ENCODE measurements at places on chromosomes 12 and 14. TPM values are rescaled to one million over a fixed set of nuclear protein-coding genes. Genes with fewer than 3 reads are reported as not detected.

GRCh38 chr12:85794531-85794930 lies 41.7 kb downstream of the RASSF9 start:
- no peaks in the 10 kb centered on the region for H3K27me3 ChIP-seq
- DNase-seq: no peak
- H3K4me3 ChIP-seq: no peak overlapping the region
- no peaks in the 10 kb centered on the region for H3K4me1 ChIP-seq

- no peak overlapping the region for H3K4me3 ChIP-seq
- DNase-seq: no peak
- H3K36me3 ChIP-seq: no peaks in the 10 kb centered on the region
- H3K27me3 ChIP-seq: no peaks in the 10 kb centered on the region
- H3K4me1 ChIP-seq: no peaks in the 10 kb centered on the region
Measured at GRCh38 chr12:78671295-78671694, 193.3 kb upstream of the SYT1 start.

YY1 gene
- 30.0 TPM for total RNA-seq

- peaks cover 4% of the 10 kb centered on the region for H3K36me3 ChIP-seq
- peak; percentile 41 for DNase-seq
- H3K27me3 ChIP-seq: no peaks in the 10 kb centered on the region
- peak overlapping the region; percentile 94 for H3K4me3 ChIP-seq
Measured at GRCh38 chr14:24196071-24197055, 1.1 kb upstream of the TM9SF1 start.

OAS3 gene
- total RNA-seq: 4.5 TPM

GRCh38 chr12:6768990-6769389 lies 2.8 kb downstream of the PTMS start:
- H3K36me3 ChIP-seq: no peaks in the 10 kb centered on the region
- H3K27ac ChIP-seq: peak overlapping the region; percentile 88
- H3K4me1 ChIP-seq: peaks cover 32% of the 10 kb centered on the region
- no peaks in the 10 kb centered on the region for H3K27me3 ChIP-seq
- DNase-seq: no peak

A2ML1 gene
- 0.19 TPM for total RNA-seq

DNA sequence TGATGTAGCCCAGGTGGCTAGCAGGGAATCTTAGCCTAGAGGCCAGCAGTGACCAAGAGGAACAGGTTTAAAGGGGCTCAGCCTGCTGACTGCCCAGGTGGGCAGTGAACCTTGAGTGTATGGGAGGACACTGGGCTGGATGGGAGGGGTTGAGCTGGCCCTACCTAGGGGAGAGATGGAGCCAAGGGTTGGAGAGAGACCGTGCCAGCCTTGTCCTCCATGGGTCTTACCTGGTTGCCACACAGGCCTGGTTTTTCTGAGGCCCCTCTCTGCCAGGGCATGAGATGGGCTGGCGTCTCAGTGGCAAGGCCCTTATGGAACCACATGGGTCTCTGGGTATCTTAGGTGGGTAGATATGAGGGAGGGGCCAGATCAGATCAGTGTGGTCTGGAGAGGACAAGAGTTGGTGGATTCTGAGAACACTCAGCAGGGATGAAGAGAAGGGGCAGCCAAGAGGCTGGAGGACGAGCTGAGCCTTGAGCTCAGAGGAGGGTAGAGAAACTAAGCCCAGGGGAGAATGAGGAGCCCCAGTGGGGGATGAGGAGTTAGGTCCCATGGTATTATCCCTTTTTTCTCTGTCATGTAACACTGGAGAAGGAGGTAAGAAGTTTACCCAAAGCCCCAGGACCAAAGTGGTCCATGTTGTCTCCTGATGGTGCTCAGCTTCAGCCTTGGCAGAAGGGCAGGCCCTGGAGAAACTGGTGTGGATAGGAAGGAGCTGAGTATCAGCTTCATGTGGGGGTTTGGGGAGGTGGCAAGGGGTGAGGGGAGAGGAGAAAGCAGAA lies 3.7 kb downstream of the GZMB start:
- no peaks in the 10 kb centered on the region for H3K36me3 ChIP-seq
- no peak for DNase-seq
- no peak overlapping the region for H3K27ac ChIP-seq
- H3K4me3 ChIP-seq: no peak overlapping the region
- H3K4me1 ChIP-seq: no peaks in the 10 kb centered on the region

DNA sequence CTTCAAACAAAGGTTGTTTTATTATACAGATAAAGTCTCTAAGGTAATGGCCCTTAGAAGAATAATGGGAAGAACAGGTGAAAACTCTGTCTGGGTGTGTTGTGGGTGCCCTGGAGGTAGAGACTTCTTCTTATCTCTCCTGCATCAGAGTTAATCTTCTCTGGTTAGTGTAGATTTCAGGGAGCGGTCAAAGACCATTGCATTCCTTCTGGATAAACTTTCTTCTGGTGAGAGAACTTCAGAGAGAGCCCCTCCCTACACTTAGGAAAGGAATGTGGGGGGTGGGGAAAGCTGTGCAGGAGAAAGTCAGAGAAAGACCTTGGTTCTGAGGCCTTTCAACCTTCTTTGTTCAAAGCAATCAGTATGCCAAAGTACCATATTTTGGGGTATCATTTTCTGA lies 658.5 kb downstream of the DIO2 start:
- H3K27ac ChIP-seq: no peak overlapping the region
- H3K27me3 ChIP-seq: no peaks in the 10 kb centered on the region
- no peaks in the 10 kb centered on the region for H3K4me1 ChIP-seq

DNA sequence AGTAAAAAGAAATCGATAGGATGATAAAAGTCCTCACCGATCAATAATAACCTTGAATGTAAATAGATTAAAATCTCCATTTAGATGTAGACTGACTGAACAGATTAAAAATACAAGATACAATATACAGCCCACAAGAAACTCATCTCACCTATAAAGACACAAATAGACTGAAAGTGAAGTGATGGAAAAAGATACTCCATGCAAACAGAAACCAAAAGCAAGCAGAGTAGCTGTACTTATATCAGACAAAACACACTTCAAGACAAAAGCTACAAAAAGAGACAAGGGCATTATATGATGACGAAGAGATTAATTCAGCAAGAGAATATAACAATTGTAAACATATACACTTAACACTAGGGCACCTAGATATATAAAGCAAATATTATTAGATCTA lies 444.8 kb downstream of the RGS6 start:
- DNase-seq: no peak
- no peaks in the 10 kb centered on the region for H3K36me3 ChIP-seq
- no peaks in the 10 kb centered on the region for H3K27me3 ChIP-seq
- H3K4me3 ChIP-seq: no peak overlapping the region
- H3K4me1 ChIP-seq: no peaks in the 10 kb centered on the region

ESR2 gene
- 0.09 TPM for total RNA-seq

- H3K27me3 ChIP-seq: no peaks in the 10 kb centered on the region
- DNase-seq: no peak
- no peaks in the 10 kb centered on the region for H3K36me3 ChIP-seq
- no peak overlapping the region for H3K4me3 ChIP-seq
Measured at GRCh38 chr12:64580681-64581080, 29.6 kb upstream of the RASSF3 start.

DNA sequence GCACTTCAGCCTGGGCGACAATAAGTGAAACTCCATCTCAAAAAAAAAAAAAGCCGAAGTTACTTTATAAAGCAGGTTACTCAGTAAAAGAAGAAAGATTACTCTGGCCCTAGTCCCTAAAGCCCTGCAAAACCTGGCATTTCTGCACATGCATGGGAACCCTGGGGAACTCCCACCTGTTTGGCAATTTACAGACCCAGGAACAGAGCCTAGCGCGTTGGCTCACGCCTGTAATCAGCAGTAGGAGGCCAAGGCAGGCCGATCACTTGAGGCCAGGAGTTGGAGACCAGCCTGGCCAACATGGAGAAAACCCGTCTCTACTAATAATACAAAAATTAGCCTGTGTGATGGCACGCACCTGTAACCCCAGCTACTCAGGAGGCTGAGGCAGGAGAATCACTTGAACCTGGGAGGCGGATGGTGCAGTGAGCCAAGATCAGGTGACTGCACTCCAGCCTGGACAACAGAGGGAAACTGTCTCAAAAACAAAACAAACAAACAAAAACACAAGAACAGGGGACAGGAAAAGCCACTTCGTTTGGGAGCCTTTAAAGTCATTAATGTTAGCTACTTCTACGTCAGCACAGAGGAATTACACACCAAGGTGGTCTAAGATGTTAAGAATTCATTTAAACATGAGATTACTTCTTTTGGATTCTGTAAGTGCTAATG lies 34.1 kb upstream of the SPTSSA start:
- no peaks in the 10 kb centered on the region for H3K4me1 ChIP-seq
- no peaks in the 10 kb centered on the region for H3K27me3 ChIP-seq
- no peak overlapping the region for H3K4me3 ChIP-seq

- no peaks in the 10 kb centered on the region for H3K36me3 ChIP-seq
- H3K27me3 ChIP-seq: no peaks in the 10 kb centered on the region
- no peaks in the 10 kb centered on the region for H3K4me1 ChIP-seq
- H3K27ac ChIP-seq: no peak overlapping the region
- H3K4me3 ChIP-seq: no peak overlapping the region
Measured at GRCh38 chr12:66694666-66695613, 16.1 kb upstream of the GRIP1 start.

ASPG gene
- 112 TPM for total RNA-seq

DNA sequence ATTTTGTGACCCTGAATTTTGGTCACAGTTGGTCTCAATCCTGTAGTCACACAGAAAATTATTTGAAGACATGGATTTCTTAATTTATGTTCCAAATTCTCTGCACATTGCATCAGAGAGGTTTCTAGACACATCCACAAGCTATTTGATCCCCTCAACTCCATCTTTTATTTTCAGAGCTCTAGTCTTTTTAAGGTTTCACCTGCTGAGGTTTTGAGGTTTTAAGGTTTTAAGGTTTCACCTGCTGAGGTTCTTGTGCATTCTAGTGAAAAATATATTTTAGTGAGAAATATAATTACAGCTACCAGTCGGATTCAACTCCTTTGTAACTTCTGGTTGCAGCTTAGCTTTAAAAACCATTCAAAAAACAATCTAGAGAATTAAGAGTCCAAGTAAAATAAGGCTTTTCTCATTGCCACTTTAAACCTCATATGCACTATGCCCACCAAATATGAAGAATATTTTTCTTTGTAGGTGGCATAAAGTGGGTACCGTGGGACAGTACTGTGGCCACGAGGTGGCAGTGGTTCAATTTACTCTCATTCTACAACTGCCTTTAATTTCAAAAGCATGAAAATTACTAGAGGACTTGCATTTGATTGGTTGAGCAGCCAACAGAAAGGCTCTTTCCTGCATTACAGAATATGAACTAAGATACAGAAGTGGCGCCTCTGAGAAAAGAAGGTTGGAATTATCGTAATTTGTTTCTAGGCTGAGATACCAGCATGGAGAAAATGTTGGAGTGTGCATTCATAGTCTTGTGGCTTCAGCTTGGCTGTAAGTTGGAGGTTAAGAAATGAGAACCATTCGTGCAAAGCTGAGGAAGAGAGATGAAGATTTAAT lies 366.5 kb upstream of the OR4E1 start:
- H3K4me1 ChIP-seq: no peaks in the 10 kb centered on the region
- H3K4me3 ChIP-seq: no peak overlapping the region
- H3K27me3 ChIP-seq: no peaks in the 10 kb centered on the region
- H3K27ac ChIP-seq: no peak overlapping the region
- DNase-seq: no peak

GRCh38 chr14:80996049-80996901 lies 40.9 kb downstream of the TSHR start:
- H3K4me3 ChIP-seq: no peak overlapping the region
- DNase-seq: no peak
- H3K36me3 ChIP-seq: no peaks in the 10 kb centered on the region
- H3K4me1 ChIP-seq: peaks cover 6% of the 10 kb centered on the region
- H3K27ac ChIP-seq: no peak overlapping the region
- H3K27me3 ChIP-seq: no peaks in the 10 kb centered on the region

- no peak overlapping the region for H3K4me3 ChIP-seq
- no peak overlapping the region for H3K27ac ChIP-seq
- H3K4me1 ChIP-seq: peaks cover 5% of the 10 kb centered on the region
- peaks cover 20% of the 10 kb centered on the region for H3K27me3 ChIP-seq
- DNase-seq: no peak
Measured at GRCh38 chr12:26119391-26119989, 5.3 kb downstream of the BHLHE41 start.

PLXNC1 gene
- 12.0 TPM for total RNA-seq

ZFHX2 gene
- total RNA-seq: 0.14 TPM

CAPS2 gene
- 1.4 TPM for total RNA-seq

GRCh38 chr12:25904442-25904841 lies 54.0 kb upstream of the RASSF8 start:
- H3K4me3 ChIP-seq: no peak overlapping the region
- DNase-seq: no peak
- no peaks in the 10 kb centered on the region for H3K36me3 ChIP-seq
- H3K27me3 ChIP-seq: no peaks in the 10 kb centered on the region
- H3K27ac ChIP-seq: no peak overlapping the region

TAS2R46 gene
- total RNA-seq: 6.7 TPM

LRRC23 gene
- 3.6 TPM for total RNA-seq

DNA sequence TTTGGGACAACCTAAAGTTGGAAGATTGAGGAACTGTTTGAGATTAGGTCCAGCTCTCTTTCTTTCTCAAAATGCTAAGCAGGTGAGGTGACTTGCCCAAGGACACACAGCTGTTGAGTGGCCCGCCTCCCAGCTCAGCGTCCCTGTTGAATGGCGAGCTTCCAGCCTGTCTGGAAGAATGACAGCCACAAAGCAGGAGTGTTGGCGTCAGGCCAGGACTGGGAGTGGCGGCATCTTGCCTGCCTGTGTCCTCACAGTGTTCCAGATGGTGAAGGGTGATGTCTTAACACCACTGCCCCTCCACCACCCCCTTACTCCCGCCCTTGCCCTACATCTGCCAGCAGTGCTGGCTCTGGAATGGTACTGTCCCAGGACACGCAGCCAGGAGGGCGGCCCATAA lies 4.4 kb upstream of the CEBPE start:
- H3K27me3 ChIP-seq: no peaks in the 10 kb centered on the region
- H3K4me1 ChIP-seq: peaks cover 5% of the 10 kb centered on the region
- no peak overlapping the region for H3K4me3 ChIP-seq
- H3K27ac ChIP-seq: no peak overlapping the region

DNA sequence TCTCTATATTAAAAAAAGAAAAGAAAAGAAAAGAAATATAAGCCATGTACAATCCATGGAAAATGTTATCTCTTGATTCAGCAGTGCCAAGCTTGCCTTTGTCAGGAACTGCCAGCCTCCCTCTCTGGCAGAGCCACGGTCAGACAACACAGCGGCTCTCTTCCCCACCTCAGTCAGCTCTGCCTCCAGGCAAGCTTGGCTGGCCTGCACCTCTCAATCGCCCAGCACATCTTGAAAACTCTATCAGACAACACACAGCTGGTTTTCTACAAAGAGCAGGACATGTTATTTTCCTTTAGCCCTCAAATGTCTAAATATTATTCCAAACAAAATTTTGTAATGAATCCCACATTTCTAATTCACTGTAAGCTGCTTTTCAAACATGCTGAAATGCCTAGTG lies 20.0 kb upstream of the GCH1 start:
- no peaks in the 10 kb centered on the region for H3K36me3 ChIP-seq
- H3K4me1 ChIP-seq: no peaks in the 10 kb centered on the region
- H3K4me3 ChIP-seq: no peak overlapping the region
- no peak for DNase-seq
- no peaks in the 10 kb centered on the region for H3K27me3 ChIP-seq

DNA sequence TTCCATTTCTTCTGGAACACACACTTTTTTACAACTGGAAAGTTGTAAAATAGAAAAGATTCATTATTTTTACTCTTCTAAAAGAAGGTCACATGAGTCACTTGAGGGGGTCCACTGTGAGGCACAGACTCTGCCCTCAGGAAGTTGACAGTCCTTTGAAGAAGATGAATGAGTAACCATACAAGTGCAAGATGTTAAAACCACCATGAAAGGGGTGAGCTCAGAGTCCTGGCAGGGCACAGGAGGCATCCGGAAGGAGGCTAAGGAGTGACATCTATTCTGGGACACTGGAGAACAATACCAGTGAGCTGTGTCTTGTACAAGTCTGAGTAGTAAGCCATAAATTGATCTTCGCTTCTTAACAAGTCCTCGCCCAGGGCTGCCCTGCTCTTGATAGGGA lies 126.0 kb upstream of the FRMD6 start:
- H3K4me3 ChIP-seq: no peak overlapping the region
- H3K36me3 ChIP-seq: no peaks in the 10 kb centered on the region
- DNase-seq: no peak
- no peaks in the 10 kb centered on the region for H3K27me3 ChIP-seq

SLC7A7 gene
- 14.3 TPM for total RNA-seq

Measured in liver (tissue), 10 donors.